Kidney capillary endothelial cell (primary cell): ENCODE measurements at places on chromosomes 7 and 10.

DNA sequence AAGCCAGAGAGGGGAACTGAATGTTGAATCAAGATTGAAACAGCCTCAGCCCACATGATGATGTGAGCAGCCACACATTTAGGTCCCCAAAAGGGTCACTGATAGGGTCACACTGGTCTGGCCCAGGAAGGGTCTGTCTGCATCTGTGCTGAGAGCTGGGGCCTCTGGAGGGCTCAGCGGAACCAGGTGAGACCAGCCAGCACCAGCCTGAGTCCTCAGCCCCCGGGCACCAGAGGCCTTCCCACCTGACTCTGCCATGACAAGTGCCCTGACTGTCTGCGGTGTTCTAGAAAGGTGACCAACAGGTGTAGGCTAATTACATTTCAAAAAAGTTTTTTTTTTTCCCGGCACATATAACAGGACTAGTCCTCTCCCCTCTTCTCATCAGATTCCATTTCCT, 76.2 kb downstream of the WDR11 start:
- DNase-seq, result no peak

- no peak for DNase-seq
These were observed 182.0 kb downstream of the SEMA3E start for GRCh38 chr7:83466956-83467355.

- DNase-seq, result no peak
These were observed 13.6 kb downstream of the ANXA11 start for GRCh38 chr10:80191589-80192270.

GRCh38 chr10:639001-639750, 50.3 kb downstream of the DIP2C start:
- DNase-seq, result no peak

DNA sequence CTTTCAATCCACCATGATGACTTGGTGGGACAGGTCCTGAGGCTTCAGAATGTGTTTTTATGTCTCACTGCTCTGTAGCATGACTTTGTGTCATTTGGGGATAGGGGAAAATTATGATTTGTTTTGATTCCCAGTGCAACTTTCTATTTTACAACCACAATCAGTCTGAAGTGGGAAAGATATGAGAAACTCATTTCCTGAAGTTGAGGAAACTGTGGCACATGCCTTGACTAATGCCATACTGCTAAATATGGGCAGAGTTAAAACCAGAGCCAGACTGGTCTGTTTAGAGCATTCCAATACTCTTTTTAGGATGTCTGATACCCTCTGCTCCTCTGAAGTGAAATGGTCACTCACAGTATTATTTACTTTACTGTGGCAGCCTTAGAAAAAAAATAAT, 307.7 kb downstream of the ADRA2A start:
- DNase-seq, result peak; percentile 7

DNA sequence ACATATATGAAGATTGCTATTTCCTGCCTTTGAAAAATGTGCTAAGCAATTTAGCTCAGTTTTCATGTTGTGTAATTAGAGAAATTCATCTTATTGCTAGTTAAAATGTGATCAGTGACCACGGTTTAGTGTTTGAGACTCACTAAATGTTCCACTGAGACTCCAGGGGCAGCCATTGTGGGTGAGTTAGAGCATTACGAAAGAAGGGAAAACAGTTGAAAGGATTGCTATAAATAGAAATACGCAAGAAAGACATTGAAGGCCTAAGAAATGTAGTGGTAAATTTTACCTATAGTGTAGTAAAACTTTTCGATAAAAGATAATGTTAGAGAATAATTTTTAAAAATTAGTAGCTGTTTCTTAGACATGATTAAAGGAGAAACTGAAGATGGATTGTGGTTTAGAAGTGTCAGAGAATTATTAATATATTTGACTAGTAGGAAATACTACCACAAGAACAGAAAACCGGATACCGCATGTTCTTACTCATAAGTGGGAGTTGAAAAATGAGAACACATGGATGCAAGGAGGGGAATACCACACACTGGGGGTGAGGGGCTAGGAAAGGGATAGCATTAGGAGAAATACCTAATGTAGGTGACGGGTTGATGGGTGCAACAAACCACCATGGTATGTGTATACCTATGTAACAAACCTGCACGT, 394.5 kb downstream of the SEMA3D start:
- DNase-seq, result no peak

DNA sequence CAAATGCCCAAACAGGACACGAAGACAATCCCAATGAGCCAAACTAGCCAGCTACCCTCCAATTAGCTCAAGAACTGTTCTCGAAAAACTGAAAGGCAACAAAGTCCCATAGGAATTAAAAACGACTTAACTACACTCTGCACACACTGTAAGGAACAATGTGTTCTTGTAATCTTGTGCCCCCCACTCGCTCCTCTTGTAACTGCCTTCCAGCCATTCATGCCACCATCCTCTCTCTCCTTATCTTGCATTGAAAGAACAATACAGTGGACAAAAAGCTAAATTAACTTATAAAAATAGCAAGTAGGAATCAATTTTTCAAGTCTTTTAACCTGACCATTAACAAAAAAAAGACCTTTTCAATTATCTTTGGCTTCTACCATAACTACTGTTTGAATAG, 2.9 kb downstream of the CYTH3 start:
- no peak for DNase-seq

DNA sequence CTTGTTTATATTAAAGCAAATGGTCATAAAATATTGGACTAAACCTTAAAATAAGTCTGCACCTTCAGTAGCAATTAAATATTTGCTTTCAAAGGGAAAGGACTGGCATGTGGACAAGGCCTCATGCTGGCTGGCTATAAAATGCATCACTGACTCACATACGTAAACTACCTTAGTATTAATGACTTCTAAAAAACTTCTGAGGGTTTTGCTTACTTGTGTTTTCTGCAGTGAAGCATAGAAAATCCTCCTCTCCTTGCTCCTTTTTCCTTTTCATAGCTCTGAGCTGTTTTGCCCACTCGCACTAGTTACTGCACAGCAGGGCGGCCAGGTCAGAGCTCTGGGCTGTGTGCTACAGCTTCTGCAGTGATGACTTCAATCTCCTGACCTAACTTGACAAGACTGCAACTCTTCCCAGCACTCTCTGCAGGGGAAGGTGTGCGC, 82.3 kb downstream of the CUL2 start:
- DNase-seq, result no peak

- DNase-seq, result no peak
These were observed 32.4 kb downstream of the SEMA3D start for GRCh38 chr7:85154282-85154937.

DNA sequence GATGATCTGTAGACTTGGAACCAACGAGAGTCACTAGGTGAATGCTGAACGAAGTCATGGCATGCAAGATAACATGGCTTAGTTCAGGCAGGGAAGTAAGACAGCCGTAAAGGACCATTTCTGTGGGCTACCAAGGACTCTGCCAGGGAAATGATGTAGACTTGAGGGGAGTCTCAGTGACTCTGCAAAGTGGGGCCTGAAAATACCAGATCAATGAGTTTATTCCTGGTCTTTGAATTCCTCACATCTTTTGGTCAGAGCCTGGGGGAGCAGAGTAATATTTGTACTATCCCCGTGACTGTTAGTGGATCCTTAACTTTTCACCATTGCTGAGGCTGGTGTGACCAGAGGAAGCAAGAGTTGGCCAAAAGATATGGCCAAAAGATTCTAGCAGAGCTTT, 60.7 kb upstream of the INHBA start:
- no peak for DNase-seq

DNA sequence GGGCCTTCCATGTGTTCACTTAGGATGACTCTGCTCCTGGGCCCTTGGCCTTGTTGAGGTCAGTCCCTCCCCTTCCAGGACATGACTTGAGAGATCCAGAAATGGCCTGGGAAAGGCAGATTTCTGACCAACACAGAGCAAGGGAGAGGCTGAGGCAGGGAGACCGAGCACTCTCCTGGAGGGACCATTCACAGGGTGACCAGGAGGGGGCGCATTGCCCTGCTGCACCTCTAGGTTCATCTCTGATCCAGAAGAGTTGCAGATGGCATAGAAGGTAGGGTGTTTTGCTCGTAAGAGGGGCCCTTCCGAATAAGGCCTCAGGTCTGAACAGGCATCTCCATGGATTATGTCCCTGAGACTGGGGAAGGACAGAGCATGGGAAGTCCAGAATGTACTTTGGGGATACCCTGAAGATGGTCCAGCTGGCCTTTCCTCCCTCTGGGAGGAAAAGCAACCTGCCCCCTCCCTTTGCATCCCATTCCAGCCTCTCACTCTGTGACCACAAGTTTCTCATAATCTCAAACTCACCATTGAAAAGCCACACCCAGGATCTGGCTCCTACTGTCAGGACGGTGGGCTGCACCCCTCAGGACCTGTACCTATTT, 6.6 kb downstream of the DMBT1 start:
- DNase-seq, result peak; percentile 27

DNA sequence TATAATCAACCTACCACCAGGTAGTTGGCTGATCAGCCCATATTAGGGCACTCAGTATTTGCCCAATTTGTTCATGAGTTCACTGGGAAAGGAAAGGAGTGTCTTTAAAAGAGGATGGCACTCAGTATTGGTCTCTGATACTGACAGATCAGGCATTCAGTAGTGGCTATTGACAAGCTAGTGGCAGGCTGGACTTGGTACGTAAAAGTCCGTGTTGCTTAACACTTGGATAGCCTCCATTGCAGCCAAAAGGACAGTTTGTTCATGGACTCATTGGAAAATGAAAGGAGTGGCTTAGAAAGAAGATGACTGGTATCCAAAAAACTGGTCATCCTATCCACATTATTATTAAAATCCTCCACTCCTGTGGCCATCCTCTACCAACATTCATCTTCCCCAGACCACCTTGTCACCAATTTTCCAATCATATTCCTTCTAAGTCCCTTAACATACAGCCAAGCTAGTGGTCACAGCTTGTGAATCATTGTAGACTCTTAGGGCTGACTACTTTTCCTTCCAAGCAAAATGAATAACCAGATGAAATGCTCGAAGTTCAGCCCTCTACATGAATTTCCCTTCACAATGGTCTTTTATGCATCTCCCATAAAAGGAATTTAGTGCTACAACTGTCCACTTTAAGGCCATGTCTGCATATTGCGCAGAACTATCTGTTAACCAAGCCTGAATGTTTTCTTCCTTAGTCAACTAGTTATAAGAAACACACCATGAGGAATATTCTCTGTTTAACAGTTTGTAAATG, 78.6 kb upstream of the MAGI2 start:
- DNase-seq, result no peak
